Kidney (tissue), 22 donors: ENCODE measurements at places on chromosomes 12 and 14. TPM values are rescaled to one million over a fixed set of nuclear protein-coding genes. Genes with fewer than 3 reads are reported as not detected.
A peak's percentile ranks its signal among the peaks of the same experiment; 100 is the strongest.

DNA sequence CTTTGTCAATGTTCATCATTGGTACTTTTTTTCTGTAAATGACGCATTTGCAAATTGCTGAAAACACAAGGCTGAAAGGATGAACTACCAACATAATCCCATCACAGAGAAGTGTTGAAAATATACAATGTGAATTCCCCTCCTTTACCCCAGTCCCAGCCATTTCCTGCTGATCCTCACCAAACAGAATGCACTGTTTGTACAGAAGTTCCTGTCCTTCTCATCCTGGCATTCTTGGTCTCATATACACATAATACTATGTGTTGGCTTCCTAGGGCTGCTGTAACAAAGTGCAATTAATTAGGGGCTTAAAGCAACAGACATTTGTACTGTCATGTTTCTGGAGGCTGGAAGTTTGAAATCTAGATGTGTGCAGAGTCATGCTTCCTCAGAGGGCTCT, 836.2 kb upstream of the MGAT4C start:
- H3K4me3 ChIP-seq, result no peak overlapping the region
- H3K36me3 ChIP-seq, result no peaks in the 10 kb centered on the region
- DNase-seq, result no peak
- no peak overlapping the region for H3K27ac ChIP-seq

DNA sequence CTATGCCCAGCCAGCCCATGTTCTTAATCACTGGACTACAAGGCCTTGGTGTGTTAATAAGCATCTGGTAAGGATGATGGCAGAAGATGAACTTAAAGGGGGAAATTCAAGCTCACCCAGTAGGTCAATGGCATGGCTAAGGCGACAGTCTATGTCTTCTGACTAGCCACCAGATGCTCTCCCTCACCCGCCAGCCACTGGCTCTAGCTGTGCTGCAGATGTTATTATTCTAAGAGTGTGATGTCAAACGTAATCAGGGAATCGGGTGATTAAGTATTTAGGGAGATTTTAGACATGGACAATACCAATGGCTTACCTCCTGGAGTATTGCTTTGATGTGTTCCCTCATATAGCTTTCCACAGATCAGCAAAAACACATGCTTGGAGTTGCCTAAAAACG, 39.2 kb upstream of the MAX start:
- no peaks in the 10 kb centered on the region for H3K27me3 ChIP-seq
- H3K4me1 ChIP-seq, result no peaks in the 10 kb centered on the region
- H3K4me3 ChIP-seq, result no peak overlapping the region
- no peak overlapping the region for H3K27ac ChIP-seq
- H3K36me3 ChIP-seq, result no peaks in the 10 kb centered on the region

DNA sequence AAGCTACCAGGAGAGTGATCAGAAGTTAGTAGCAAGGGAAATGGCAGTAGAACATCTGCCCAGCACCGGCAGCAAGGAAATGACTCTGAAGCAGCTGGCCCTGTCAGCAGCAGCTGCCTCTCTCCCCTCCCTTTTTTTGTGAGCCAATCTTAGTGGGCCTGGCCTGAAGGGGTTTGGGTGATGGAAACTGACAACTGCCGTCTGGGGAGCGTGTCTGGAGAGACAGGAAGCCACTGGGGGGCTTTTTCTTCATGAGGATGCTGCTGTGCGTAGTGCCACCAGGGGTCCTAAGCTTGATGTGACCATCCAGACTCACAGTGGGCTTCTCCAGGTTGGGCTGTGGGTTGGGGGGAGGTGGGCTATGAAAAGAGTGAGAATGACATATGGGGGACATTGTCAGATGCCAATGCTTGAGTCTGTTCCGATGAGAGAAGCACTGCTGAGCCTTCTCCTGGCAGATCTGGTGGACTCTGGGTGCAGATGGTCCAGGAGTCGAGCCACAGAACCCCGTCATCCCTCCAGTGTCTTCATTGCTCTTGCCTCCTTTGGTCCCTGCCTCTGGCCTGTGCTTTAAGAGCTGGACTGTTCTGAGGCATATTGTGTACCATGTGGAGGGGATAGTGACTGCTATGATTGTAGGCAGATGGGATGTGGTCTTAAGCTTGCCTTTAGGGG, 87.6 kb upstream of the HIF1A start:
- no peak overlapping the region for H3K4me3 ChIP-seq
- no peak overlapping the region for H3K27ac ChIP-seq
- no peaks in the 10 kb centered on the region for H3K36me3 ChIP-seq
- peak; percentile 43 for DNase-seq
- no peaks in the 10 kb centered on the region for H3K27me3 ChIP-seq
- H3K4me1 ChIP-seq, result peaks cover 4% of the 10 kb centered on the region

DNA sequence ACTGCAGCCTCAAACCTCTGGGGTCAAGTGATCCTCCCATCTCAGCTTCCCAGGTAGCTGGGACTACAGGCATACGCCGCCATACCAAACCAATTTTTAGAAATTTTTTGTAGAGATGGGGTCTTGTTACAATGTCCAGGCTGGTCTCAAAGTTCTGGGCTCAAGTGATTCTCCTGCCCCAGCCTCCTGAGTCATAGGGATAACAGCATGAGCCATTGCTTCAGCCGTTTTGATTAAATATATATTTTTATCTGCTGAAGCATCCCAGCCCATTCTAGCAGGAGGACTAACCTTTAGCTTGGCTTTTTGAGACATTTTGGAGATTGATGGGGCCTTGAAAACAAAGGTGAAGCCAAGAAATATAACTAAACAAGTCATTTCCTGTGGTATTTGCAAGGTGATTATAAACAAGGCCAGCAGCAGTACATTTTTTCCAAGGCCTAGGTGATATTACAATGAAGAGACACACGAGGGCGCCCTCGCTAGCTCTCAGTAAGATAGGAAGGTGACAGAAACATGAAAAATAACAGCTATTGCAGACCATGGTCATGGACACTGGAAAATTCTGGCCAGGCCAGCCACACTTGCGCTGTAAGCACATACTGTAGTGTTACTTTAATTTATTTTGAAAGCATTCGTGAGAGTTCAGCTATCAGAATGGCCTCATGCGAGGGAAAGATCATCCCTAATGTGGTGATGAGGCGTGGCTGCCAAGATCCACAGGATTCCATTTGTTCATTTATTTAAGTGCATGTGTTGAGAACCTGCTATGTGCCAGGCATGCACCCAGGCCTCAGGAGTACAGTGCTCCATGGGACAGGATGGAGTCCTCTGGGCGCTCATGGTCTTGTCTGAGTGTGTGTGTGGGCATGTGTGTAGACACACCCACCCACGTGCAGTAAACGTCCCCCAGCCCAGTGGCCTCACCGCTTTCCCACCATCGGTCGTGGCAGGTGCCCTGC, 63.5 kb downstream of the DGLUCY start:
- no peak overlapping the region for H3K27ac ChIP-seq
- DNase-seq, result peak; percentile 76
- H3K4me1 ChIP-seq, result no peaks in the 10 kb centered on the region
- H3K36me3 ChIP-seq, result peaks cover 8% of the 10 kb centered on the region

HPD gene
- total RNA-seq, result 4.6 TPM

BICDL1 gene
- total RNA-seq, result 101 TPM
